Central memory CD8-positive, alpha-beta T cell (primary cell): ENCODE measurements at places on chromosomes 13 and 19.

- no peak for DNase-seq
These were observed 170.9 kb downstream of the LACC1 start for GRCh38 chr13:44050450-44051063.

DNA sequence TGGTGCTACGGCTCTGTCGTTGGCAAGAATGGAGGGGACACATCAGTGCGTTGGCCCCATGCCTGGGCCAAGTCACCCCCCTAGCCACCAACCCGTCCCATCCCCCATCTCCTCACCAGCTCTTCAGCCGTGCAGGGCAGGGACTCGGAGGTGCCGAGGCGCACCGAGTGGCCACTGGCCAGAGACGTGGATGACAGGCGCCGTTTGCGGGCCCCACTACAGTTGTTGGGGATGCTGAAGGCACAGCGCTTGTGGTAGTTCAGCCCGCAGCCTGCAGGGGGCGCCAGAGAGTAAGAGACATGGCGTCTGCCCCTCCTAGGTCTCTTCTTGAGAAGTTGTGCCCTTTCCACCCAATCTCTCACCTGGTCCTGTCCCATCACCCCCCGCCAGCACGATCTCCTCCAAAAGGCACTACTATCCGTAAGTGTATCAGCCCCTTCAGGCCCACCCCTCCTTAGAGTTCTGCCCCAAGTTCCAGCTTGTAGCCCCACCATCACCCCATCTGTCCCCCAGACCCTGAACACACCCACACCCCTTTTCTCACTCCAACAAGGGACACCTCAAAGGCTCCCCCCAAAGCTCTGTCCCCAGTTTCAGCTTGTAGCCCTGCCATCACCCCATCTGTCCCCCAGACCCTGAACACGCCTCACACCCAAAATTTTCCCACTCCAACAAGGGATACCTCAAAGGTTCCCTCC, 12.4 kb downstream of the PRKD2 start:
- DNase-seq = peak; percentile 95

- no peak for DNase-seq
These were observed 285.7 kb downstream of the TBC1D4 start for GRCh38 chr13:75196147-75196837.

DNA sequence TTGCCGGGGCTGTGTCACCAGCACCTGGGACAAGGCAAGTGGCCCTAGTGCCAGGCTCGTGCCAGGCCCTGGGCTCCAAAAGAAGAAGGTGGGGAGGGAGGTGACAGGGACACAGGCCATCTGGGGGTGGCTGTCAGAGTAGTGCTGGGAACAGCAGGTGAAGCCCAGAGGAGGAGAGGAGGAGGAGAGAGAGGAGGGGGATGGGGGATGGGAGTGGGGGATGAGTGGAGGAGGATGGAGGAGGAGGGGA, 18.7 kb downstream of the LSM4 start:
- no peak for DNase-seq

DNA sequence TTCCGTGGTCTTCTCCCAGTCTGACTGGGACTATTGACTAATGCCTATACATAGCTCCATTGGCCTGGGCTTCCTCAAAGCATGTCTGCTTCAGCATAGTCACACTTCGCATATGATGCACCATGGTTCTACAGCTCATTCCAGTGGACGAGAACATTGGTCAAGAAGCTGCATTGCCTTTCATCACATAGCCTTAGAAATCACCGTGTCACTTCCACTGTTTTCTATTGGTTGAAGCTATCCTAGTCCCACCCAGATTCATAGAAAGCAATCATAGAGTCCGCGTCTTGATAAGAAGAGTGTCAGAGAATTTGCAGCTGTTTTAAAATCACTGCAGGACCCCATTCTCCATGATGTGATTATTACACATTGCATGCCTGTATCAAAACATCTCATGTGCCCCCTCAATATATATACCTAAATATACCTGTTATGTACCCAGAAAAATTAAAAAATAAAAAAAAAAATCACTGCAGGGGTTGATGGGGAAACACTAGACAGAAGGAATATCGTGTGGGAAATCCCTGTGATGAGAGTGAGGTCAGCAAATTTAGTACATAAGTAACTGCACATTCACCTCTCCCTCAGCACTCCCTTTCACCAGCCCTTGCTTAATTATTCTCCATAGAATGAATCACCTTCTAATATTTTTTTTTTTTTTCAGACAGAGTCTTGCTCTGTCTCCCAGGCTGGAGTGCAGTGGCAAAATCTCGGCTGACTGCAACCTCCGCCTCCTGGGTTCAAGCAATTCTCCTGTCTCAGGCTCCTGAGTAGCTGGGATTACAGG, 2.2 kb upstream of the ARHGAP33 start:
- no peak for DNase-seq

DNA sequence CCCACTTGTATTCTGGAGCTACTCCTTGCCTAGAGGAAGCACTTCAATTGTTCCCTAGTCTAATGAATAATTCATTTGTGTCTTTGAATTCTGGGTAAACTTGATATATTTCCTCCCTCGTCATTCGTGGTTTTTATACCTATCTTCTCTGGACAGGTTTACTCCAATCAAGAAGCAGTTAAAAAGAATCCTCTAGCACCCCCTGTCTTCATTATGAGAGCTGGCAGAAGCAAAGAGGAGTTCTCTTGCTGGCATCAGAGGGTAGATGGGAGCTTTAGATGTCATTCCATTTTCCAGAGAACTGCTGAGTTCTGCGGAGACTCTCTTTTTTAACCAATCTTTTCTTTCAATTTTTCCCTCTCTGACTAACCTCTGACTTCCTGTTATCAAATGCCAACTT, 627.7 kb downstream of the FGF9 start:
- no peak for DNase-seq

GRCh38 chr13:27789495-27790303, 2.6 kb upstream of the GSX1 start:
- no peak for DNase-seq

- DNase-seq = no peak
These were observed 62.5 kb downstream of the TNFRSF19 start for GRCh38 chr13:23632741-23633140.

GRCh38 chr13:33467556-33467955, 182.0 kb upstream of the STARD13 start:
- no peak for DNase-seq

DNA sequence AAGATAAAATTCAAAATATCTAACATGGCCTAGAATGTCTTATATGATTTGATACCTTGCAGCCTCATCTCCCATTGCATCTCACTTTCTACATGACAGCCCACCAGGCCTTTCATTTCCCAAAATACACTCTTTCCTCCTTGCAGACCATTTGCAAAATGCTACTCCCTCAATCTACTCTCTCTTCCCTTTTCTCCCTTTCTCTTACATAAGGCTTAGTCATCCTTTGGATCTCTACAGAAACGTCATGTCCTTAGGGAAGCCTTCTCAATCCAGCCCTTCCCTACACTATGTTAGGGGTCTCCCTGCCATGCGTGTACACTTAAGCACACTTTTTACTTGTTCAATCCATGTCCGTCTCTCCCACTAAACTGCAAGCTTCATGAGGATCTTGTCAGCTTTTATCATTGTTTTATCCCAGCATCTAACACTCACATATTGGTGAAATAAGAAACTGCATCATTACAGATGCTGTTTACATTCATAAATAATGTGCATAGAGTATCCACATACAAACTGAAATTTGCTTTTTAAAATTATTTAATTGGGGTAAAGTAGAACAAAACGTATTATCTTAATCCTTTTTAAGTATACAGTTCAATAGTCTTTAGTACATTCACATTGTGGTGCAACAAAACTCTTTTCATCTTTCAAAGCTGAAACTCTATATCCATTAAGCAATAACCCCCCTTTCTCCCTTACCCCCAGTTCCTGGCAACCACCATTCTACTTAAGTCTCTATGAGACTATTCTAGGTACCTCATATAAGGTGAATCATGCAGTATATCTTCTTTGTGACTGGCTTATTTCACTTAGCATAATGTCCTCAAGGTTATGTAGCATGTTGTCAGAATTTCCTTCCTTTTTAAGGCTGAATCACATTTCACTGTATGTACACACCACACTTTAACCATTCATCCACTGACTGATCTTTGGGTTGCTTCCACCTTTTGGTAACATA, 11.5 kb upstream of the WBP4 start:
- DNase-seq = no peak

GRCh38 chr19:41637484-41637883, 10.6 kb upstream of the CEACAM4 start:
- no peak for DNase-seq

GRCh38 chr13:103931885-103932284, 865.7 kb upstream of the SLC10A2 start:
- no peak for DNase-seq

DNA sequence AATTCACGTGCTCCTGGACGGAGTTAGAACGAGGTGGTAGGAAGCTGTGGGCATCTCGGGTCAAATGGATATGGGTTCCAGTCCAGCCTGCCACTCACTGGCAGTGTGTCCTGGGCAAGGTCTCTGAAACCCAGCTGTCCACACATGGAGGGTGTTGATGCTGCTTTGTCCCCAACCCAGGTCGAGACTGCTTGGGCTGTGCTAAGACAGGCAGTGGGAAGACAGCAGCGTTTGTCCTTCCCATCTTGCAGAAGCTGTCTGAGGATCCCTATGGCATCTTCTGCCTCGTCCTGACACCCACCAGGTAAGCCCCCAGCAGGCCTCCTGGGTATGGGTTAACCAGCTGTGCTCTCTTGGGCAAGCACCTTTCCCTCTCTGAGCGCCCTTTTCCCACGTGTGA, 885 bp downstream of the DDX49 start:
- no peak for DNase-seq

DNA sequence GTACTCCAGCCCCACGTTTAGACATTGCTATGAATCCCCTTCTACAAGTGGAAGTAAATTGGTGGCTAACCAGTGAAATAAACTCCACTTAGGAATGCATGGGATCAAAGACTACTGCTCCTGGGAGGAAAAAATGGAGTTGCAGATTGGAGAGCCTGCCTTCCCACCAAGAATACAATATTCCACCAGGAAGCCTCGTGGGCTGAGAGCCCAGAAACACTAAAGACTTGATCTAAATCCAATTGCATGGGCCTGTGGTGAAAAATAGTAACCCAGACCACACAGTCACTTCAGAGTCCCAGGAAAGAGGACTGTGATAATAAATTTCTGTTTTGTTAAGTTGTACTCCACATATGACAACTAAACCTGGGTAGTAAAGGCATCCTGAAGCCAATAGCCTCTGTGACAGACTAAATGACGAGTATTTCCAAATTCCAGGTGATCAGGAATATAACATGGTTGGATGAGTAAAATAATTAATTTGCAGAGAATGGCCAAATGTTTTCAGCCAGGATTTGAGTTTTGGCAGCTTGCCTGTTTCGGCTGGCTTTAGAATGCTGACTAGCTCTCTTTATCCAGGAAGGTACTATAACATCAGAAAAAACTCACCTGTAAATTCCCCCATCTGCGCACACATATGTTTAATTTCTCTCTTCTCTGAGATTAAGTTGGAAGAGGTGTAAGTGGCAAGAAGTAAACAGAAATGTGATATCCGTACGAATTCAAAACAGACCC, 480.3 kb downstream of the LIG4 start:
- no peak for DNase-seq

- no peak for DNase-seq
These were observed 97.9 kb upstream of the SLC7A1 start for GRCh38 chr13:29693275-29693945.

DNA sequence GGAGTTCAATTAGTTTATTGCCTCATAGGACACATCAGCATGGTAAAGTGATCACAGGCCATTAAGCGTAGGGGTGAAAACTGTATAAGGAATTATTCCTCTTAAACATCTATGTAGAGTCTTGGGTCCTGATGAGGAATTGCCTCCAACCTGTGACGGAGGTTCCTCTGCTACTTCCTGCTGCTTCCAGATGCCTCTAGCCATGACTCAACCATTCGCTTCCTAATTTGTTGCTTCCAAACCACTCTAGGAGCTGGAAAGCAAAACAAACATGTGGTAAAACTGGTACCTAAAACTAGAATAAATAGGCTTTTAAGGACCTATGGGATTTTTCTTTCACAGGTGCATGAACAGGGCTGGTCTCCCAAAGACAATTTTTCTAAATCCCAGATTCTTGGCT, 253.8 kb downstream of the KLF12 start:
- DNase-seq = no peak

DNA sequence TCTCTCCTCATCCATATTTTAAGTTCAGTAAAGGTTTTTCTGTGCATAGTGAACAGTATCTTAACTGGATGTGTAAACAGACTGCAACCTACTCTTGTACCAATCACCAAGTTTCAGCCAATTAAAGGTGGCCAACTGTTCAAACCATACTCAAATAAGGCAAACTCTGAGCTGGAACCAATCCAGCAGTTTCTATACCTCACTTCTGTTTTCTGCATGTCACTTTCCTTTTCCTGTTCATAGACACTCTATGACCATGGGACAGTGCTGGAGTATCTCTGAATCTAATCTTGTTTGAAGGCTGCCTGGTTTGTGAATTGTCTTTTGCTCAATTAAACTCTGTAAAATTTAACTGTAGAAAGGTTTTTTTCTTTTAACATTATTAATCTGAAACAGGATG, 470.3 kb upstream of the SLITRK6 start:
- no peak for DNase-seq

- DNase-seq = no peak
These were observed 39.3 kb upstream of the KL start for GRCh38 chr13:32976912-32977311.

- DNase-seq = no peak
These were observed 27.5 kb upstream of the OBI1 start for GRCh38 chr13:78686461-78686860.

DNA sequence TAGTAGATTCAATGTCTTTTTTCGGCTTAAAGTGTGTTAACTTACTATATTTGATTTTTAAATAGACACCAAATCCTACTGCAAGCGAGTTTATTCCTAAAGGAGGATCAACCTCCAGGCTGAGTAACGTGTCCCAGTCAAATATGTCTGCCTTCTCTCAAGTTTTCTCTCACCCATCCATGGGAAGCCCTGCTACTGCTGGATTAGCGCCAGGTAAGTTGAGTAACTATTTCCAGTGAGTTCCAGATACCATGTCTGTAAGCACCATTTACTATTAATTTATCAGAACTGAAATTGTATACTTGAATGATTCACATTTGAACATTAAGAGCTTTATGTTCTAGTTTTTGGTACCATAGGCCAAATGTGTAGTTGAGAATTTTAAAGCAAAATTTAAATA, 81.8 kb downstream of the PAN3 start:
- DNase-seq = no peak

DNA sequence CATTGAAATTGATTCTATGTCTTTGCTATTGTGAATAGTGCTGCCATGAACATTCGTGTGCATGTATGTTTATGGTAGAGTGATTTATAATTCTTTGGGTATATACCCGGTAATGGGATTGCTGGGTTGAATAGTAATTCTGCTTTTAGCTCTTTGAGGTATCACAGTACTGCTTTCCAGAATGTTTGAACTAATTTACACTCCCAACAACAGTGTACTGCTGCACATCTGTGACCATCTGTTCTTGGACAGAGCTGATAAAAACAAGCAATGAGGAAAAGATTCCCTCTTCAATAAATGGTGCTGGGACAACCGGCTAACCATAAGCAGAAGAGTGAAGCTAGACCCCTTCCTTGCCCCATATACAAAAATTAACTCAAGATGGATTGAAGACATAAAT, 231.0 kb downstream of the MYO16 start:
- no peak for DNase-seq
